T-helper 22 cell (primary cell): ENCODE measurements at places on chromosomes 1 and 21.

GRCh38 chr1:54564312-54565112 lies 16.5 kb downstream of the ACOT11 start:
- no peak for DNase-seq

DNA sequence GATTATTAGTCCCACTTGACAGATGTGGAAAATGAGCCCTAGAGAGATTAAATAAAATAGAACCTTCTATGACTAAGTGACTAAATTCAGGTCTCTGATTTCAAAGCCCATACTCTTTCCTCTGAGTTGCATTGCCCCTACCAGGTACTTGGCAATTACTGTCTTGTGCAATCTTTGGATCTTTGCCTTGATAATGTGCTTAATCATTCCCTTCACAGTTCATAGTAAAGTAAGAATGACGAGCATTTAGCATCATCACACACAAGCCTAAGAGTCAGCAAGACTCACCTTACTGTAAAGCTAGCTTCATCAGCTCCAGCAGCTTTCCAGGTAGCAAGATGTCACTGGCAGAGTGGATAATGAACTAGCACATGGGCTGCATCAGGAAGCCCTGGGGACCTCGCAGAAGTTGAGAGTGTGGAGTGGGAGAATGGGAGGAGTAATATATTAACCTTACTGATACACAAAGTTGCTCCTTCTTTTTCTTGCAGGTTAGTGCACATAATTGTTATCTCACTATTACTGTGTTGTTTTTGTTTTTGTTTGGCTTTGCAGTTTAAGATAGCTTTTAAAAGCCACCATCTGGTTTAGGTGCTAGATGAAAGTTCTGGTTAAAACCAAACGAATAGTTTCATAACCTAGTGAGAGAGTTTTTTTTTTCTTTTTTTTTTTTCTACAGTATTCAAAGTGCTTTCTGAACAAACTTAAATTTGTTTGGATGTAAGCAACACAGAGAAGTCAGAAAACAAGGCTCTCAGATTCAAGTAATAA lies 71.8 kb downstream of the PBX1 start:
- DNase-seq = no peak

DNA sequence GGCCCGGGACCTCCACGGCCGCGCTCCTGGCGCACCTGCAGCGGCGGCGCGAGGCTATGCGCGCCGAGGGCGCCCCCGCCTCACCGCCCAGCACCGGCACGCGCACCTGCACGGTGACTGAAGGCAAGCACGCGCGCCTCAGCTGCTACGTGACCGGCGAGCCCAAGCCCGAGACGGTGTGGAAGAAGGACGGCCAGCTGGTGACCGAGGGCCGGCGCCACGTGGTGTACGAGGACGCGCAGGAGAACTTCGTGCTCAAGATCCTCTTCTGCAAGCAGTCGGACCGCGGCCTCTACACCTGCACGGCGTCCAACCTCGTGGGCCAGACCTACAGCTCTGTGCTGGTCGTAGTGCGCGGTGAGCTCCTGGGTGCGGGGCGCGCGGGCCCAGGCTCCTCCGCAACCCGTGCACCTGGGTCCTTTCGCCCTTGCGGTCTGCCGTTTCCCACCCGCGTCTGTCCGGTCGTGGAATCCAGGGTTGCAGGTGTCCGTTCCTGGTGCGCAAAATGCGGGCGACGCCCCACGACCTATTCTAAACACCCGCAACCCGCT lies 4.6 kb downstream of the OBSCN start:
- no peak for DNase-seq

GRCh38 chr1:177255411-177255810 lies 84.7 kb downstream of the BRINP2 start:
- no peak for DNase-seq

DNA sequence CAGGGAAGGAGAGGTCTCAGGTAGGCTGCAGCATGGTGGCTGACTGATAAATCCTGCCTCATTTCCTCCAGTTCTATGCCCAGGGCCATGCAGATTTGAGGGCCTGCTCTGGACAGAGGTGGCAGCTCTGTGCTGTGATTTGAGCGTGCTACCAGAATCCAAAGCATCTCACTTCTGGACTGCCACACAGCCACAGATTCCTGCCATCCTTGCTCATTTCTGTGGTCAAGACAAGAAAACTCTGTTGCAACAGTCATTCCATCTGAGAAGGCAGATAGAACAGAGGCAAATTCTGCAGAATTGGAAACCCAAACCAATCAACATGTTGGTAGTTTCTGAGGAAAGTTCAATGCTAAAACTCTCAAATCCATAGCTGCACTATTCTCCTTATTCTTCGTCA lies 102.8 kb upstream of the GALNT2 start:
- DNase-seq = no peak

DNA sequence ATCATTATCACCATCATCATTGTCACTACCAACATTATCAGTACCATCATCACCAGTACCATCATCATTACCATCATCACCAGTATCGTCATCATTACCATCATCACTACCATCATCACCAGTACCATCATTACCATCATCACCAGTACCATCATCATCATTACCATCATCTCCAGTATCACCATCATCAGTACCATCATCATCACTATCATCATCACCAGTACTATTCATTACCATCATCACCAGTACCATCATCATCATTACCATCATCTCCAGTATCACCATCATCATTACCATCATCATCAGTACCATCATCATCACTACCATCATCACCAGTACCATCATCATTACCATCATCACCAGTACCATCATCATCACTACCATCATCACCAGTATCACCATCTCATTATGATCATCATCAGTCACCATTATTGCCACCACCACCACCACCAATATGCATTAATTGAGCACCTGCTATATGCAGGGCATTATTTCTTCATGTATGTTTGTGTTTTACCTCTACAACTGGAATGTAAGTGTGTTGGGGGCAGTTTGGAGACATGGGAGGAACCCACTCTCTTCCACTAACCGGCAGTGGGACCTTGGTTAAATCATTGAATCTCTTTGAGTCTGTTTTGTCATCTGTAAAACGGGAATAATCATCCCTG lies 7.0 kb downstream of the ZBTB8B start:
- no peak for DNase-seq

GRCh38 chr1:64980745-64981600 lies 14.6 kb upstream of the JAK1 start:
- no peak for DNase-seq

DNA sequence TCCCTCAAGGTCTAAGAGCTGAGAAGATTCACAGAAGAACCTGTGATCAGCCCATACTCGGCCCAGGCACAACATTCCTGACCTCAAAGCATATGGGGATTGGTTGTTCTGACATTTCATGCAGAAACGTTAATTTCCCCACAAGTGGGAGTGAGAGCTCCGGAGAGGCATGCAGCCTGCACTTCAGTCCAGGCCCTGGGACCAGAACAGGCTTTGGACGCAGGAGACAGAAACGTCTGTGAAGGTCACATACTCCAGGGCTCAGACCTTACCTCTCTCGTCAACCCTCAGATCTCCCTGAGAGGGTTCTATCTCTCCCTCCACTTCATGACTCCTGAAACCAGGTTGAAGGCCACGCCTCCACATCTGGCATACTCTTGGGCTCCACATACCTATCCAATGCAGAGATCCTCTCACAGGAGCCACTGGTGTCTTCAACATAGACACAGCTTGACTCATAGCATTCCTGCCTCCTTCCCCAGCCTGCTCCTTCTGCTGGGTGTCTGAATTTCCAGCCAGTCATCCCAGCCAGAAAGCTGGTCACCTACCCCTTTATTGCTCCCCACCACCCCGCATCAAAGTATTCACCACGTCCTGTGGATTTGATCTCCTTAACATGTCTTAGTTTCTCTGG lies 149.2 kb downstream of the OMA1 start:
- no peak for DNase-seq

DNA sequence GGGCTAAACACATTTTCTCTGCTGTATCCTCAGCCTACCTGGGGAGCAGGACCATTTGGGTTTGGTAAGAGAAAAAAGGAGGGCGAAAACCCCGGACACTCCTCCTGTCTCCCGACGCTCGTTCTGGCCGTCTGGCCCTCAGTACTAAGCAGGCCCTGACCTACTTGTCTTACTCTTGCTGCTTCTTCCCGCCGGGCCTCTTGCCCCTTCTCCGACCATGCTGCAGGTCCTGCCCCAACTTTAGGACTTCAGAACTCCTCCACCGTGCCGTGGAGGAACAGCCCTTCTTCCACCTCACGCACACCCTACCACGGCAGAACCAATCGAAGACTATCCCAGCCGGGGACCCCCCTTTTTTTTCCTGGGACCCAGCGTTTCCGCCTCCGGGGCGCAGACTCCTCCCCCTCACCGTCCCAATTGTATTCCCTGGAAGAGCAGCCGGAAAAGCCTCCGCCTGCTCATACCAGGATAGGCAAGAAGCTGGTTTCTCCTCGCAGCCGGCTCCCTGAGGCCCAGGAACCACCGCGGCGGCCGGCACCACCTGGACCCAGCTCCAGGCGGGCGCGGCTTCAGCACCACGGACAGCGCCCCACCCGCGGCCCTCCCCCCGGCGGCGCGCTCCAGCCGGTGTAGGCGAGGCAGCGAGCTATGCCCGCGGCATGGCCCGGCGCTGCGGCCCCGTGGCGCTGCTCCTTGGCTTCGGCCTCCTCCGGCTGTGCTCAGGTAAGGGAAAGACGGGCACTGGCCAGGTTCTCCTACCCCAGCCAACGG lies at the start of gene CHRNB2:
TSS of gene CHRNB2 (plus strand) at position 393 of the 771 bp plus-strand sequence. CDS start at position 660, 267 bp downstream.
- DNase-seq = peak; percentile 38

GRCh38 chr1:44592208-44593145 lies 81.8 kb downstream of the TMEM53 start:
- no peak for DNase-seq

- no peak for DNase-seq
Measured at GRCh38 chr1:31879981-31880608, 58.1 kb downstream of the PTP4A2 start.

DNA sequence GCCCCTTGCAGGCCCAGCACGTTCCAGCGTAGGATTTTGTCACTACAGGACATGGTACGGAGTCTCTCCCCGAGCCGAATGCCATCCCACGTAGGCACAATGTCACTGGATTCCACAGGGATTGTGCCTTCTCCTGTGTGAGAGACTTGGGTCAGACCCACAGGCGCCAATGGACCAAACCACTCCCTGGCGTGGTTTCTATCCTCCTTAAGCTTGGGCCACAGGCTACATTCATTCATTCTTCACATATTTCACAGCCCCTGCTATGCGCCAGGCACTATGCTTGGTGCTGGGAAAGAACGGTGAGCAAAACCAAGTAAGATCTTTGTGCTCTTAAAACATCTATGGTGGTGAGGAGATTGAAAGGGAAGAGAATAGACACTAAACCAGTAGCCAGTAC lies 18.7 kb downstream of the CHRNB2 start:
- no peak for DNase-seq

- DNase-seq = no peak
Measured at GRCh38 chr1:100152271-100152670, 19.3 kb downstream of the TRMT13 start.

GRCh38 chr1:90834886-90835660 lies 118.0 kb upstream of the BARHL2 start:
- no peak for DNase-seq

DNA sequence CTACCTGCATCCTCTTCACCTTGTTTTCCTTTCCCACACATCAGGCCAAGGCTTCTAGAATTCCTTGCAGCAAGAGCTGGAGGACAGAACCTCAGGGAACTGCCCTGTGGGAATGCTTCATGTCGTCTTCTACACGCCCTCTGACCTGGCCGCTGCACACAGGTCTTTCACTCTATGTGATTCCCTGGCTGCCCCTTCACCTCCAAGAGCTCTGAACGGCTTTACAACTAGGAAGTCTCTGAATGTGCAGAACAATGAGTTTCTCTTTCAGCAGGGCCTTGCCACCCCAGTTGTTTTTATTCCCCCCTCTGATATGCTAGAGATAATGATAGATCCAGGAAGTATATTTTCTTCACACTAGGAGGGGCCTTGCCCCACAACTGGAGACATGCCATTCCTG lies 142.6 kb downstream of the CLIC6 start:
- DNase-seq = no peak

GRCh38 chr21:45397381-45397780 lies 7.6 kb upstream of the COL18A1 start:
- DNase-seq = no peak

- DNase-seq = no peak
Measured at GRCh38 chr1:14809191-14809981, 210.9 kb downstream of the KAZN start.

DNA sequence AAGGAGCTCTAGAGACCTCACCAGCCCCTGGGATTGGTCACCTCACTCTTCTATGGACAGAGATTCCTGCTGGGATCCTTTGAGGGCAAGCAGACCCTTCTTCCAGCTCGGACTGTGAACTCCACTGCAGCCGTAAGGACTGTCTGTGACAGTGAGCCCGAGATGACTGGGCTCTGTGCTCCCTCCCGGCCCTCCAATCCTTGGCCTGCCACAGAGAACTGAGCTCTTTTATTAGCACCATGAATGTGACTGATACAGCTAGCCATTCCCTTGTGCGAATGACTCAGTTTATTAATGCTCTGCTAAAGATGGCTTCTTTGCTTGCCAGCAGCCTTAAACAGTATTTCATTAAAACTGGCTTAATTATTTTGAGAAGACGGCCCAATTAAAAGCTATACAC lies 194.6 kb upstream of the LMO4 start:
- DNase-seq = no peak

DNA sequence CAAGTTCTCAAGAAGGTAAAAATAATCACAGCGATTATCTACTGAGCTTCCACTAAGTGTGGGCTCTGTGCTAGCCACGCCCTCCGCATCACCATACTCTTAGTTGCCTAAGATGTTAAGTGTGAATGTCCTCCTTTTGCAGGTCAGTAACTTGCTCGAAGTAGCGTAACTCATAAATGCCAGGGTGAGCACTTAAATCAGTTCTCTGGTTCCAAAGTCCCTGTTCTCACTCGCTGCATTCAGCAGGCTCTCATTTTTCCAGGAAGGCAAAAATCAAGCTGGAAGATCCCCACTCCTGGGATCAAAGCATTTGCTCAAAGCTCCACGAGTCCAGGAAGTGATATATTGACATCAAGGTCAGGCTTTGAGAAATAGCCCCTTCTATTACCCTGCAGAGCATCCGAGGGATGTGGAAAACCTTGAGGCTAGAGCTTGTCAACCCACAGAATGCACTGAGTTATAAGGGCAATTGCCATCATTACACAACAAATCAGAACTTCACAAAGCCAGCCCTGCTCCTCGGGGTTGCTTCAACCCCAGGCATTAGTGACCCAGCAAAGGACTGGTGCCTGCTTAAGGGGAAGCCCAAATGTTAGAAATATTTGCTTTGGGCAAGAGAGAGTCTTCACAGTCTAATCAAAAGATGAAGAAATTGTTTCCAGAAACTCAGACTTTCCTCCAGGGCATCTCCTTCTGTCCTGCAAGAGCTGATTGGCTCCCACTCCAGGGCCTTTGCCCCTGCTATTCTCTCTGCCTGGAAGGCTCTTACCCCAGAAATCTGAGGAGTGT lies 19.5 kb downstream of the SLC30A1 start:
- DNase-seq = no peak

- DNase-seq = no peak
Measured at GRCh38 chr1:235513495-235514366, 9.5 kb upstream of the B3GALNT2 start.

- DNase-seq = no peak
Measured at GRCh38 chr1:164475834-164476233, 83.2 kb upstream of the PBX1 start.

GRCh38 chr1:56473582-56474270 lies 105.6 kb downstream of the PLPP3 start:
- DNase-seq = no peak

- no peak for DNase-seq
Measured at GRCh38 chr21:43581453-43581852, 77.8 kb downstream of the HSF2BP start.

GRCh38 chr1:55768327-55768952 lies 553.3 kb upstream of the USP24 start:
- no peak for DNase-seq
